Uterus (tissue), 4 donors: ENCODE measurements at places on chromosomes 2 and 18. TPM values are rescaled to one million over a fixed set of nuclear protein-coding genes. Genes with fewer than 3 reads are reported as not detected.

GRCh38 chr2:190841707-190842505 lies 38.7 kb upstream of the GLS start:
- DNase-seq, result no peak

DNA sequence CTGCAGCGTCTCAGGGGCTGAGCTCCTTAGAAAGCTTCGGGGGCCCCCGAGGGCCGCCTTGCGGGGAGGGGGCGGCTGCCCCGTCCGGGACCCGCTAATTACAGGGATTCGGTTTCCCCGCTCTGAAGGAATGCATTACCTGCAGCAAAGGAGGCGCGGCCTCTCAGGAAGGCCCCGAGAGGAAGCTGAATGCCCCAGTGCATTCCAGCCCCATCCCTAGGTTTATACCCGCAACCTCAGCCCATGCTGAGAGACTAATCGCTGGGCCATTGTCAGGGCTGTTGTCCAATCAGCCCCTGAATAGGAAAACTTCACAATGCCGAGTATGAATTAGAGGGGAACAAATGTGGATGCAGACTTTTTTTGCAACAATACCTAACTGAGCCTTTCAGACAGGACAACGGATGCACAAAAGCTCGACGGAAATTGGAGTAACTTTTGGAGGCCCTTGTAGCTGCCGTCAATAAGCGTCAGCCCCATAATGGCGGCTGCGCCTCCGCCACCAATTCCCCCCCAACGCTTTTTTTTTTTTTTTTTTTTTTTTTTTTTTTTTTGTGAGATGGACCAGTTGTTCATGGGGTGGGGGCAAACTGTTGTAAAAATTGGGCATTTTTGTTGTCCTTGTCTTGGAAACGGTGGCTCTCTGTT lies 138.6 kb upstream of the SIX3 start:
- DNase-seq, result no peak

- DNase-seq, result no peak
These were observed 673 bp downstream of the CENPO start for GRCh38 chr2:24793761-24794435.

Gene LRRTM1
- not detected for total RNA-seq

GRCh38 chr2:152431370-152432098 lies 96.6 kb downstream of the FMNL2 start:
- peak; percentile 20 for DNase-seq

DNA sequence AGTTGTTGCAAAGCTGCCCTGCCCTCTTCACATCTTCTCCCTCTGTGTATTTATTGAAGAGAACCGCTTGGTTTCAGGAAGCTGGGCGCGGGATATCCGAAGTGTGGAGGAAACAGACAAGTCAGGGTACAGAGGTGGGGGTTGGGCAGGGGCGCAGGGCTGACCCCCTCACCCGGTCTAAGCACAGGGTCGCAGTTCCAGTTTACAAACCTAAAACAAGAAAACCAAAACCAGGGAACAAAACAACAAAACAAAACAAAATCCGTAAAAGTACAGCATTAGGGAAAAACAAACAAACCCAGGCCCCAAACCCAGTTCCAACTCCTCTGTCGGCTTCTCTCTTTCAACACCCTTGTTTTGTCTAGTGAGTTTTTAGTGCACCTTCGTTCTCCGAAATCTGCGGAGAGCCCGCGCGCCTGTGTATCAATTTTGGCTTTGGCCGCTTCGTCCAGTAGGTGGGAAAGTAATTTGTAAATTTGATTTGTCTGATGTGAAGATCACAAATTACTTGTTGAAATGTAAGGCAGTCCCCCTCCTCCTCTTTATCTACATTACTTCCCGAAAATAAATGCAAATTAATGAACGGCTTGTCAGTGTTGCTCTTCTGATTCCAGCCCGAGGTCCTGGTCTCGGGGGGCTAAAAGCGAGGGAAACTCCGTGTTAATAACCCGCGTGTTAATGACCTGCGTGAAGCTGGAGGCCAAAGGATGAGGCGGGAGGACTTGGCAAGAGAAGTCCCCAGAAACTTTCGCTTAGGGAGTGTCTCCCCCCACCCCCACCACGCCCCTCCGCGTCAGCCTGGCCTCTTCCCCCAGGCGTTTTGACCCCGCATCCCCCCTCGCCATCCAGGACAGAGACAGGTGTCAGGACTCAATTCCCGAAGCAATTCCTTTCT lies 6.9 kb downstream of the OTX1 start:
- DNase-seq, result no peak

Gene VWA3B
- 0.98 TPM for total RNA-seq

GRCh38 chr2:118102433-118103082 lies 14.3 kb downstream of the INSIG2 start:
- DNase-seq, result no peak

DNA sequence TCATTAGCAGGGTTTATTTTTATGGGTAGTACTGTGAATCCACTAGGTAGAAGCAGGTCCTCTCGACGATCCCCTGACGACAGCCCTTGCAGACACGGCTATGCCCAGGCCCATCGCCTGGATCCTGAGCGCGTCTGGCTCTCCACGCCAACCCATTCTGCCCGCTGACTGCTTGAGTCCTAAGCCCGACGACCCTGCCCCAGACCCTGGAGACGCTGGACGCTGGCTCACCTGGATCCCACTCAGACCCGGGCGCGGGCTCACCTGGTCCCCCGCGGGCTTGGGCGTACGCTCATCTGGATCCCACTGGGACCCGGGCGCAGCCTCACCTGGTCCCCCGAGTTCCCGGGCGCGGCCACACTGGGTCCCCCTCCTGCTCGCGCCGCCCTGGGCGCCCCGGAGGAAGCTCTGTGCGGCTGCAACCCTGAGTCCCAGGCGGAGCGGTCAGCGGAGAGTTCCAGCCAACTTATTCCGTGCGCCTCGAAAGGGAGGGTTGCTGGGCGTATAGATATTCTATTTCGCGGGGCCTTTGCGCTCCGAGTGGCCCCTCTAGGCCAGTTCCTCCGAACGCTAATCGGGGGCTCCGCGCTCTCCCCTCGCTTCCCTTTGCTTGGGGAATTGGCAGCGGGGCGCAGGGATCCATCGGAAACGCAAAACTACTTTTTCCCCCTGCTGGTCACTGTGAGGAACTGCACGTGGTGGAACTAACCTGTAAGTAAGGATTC lies 22.4 kb upstream of the RMP24 start:
- peak; percentile 50 for DNase-seq

DNA sequence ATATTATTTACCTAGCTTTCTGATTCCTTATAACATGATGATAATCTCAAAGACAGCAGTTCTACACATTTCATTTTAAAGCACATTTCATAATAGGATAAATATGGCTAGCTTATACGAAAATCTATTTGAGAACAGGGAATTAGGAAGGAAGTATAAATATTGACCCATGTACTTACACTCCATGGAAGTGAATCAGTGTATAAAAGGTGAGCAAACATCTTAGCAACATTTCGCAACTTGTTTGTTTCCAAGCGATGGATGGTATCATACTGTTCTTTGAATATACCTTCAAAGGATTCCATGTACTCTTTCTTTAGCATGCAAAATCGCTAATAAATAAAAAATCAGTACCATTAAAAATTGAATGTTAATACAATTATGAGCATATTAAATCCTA lies 53.1 kb downstream of the CWC22 start:
- DNase-seq, result no peak

DNA sequence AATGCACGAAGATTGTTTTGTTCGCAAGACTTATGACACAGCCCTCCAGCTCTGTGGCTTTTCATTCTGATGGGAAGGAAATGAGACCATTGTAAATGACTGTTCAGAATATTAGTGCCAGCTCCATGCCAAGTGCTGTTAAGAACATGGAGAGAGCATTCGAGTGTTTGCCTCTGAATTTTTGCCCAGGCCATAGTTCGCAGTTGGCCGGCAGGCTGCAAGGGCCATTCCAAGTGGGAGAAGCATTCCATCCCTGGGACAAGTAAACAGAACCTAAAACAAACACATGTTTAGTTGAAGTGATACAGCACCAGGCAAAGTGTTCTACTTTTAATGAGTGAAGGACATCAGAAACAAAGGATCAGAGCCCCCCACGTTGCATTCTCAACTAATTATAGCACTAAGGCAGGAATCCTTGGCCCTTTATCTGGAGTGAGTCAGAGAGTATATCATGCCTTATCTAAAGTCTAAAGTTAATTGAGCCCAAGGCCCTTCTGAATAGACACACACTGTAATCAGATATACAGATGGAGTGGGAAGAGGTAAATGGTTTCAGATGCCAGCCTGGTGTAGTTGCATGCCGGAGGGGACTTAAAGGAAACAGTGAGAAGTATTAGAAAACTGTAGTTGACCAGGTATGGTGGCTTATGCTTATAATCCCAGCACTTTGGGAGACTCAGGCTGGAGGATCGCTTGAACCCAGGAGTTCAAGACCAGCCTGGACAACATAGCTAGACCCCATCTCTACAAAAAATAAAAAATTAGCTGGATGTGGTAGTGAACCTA lies 53.3 kb downstream of the NEDD4L start:
- DNase-seq, result no peak

GRCh38 chr18:13603304-13604019 lies 122.9 kb downstream of the FAM210A start:
- no peak for DNase-seq

Gene SFTPB
- not detected for total RNA-seq

DNA sequence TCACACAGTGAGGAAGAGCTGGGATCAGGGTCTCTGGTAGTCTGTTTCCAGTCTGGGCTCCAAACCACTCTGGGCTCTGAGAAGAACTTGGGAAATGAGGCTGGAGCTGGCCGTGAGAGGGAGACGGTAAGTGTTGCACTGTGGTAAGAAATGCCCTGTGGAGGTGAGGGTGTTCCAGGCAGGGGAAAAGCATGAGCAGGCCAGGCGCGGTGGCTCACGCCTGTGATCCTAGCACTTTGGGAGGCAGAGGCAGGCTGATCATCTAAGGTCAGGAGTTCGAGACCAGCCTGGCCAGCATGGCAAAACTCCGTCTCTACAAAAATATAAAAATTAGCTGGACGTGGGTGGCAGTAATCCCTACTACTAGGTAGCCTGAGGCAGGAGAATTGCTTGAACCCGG lies 14.3 kb upstream of the DES start:
- no peak for DNase-seq

Gene VAMP5
- 113 TPM for total RNA-seq
